ENCODE measurements at places on chromosomes 11 and 22.

GRCh38 chr22:33864723-33865130 is 55.5 kb downstream of the LARGE1 start:
- no peak for DNase-seq

DNA sequence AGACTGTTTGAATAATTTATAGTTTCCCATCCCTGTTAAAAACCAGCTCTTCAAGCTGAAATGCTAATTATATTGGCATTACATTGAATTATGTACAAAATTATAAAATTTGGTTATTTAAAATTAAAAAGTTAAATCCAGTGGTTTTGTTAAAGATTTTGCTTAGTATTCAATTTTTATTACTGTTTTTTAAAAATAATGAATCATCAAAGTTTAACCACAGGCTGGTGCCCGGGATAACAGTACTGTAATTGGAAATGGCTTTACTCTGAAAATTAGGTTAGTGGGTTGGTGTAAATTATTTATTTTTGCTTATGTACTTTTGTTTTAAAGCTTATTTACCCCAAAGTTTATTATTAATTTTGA is 45.4 kb upstream of the WEE1 start:
- no peak for DNase-seq

- no peak for DNase-seq
These were observed 9.3 kb upstream of the FCHSD2 start for GRCh38 chr11:73151416-73151815.

DNA sequence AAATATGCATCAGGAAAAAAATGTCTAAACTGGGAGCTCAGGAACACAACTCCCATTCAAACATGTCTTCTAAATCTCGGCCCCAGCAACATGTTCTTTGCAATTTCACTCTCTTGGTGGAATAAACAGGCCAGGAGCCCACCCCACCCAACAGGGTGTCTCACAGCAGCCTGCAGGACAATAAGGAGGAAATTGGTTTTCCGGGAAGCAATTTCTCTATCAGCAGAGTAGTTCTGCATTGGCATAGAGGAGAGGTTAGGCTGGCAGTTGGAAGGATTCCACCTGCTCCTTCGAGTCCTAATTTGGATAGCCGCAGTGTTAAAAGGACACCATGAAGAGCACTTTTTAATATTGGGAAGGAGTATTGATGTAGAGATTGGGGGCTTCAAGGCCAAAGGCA is 55.9 kb upstream of the BARX2 start:
- no peak for DNase-seq

DNA sequence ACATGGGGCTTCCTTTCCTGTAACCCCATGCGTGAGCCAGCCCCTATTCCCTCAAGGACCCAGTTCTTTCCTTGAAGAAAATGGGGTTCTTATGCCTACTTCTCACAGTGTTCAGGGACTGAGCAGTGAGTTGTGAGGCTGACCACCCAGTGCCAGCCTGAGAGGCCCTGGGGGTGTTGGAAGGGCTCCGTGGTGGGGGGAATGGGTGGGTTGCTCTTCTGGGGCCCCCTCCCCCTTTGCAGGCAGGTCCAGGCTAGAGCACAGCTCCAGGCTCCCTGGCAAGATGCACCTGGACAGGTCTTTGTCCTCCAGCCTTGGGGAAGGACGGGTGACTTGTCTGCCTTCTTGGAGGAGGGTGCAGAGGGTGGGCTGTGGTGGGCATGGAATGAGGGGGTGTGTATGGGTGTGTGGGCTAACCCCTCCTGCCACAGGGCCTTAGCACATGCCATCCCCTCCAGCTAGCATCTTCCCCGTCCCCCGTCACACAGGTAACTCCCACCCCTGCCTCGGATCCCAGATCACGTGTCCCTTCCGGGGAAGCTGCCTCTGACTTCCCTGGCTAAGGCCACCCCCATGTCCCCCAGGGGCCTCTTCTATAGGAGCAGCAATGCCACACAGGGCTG is 64.6 kb downstream of the MYEOV start:
- no peak for DNase-seq

DNA sequence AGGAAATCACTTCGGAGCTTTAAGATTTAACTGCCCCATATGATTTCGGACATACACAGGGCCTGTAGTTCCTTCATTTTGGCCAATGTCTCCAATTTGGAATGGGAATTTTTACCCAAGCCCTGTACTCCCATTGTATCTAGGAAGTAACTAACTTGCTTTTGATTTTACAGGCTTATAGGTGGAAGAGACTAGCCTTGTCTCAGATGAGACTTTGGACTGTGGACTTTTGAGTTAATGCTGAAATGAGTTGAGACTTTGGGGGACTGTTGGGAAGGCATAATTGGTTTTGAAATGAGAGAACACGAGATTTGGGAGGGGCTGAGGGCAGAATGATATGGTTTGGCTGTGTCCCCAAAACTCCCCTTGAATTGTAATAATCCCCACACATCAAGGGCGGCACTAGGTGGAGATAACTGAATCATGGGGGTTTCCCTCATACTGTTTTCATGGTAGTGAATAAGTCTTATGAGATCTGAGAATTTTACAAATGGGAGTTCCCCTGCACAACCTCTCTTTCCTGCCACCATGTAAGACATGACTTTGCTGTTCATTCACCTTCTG is 130.5 kb downstream of the LARGE1 start:
- no peak for DNase-seq

Data from stimulated activated CD4-positive, alpha-beta T cell treated with anti-CD3 and anti-CD28 coated beads, Interleukin-4, amount 100 ng/mL, for 4 hours (primary cell).